ENCODE measurements at places on chromosomes 7 and 10.

GRCh38 chr10:80411267-80411668 is 2.9 kb downstream of the PRXL2A start:
- no peak for DNase-seq

- no peak for DNase-seq
Measured at GRCh38 chr7:116724560-116725231, 52.7 kb downstream of the MET start.

- DNase-seq = no peak
Measured at GRCh38 chr10:77498210-77498609, 139.4 kb downstream of the KCNMA1 start.

GRCh38 chr7:35528381-35528977 is 166.5 kb downstream of the HERPUD2 start:
- no peak for DNase-seq

- no peak for DNase-seq
Measured at GRCh38 chr7:30285067-30285535, 704 bp downstream of the ZNRF2 start.

DNA sequence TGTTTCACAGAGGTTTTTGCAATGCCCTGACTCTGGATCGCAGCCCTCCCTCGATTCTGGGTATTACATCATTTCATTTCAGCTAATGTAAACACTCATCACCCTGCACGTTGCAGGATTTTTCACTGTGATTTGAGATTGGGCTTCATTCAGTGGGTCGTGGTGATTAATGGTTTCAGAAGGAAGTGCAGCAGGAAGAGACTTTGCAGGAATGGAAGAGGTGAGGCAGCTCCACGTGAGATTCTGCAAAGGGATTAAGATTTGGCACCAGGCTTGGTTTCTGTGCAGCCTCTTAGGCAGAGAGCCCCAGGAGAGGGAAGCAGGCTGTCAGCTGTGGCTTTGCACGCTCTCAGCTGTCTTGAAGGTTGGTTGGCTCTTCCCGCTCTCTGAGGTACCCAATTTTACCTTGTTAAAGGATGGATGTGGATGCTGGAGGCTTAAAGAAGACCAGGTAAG is 95.2 kb downstream of the PLCE1 start:
- no peak for DNase-seq

DNA sequence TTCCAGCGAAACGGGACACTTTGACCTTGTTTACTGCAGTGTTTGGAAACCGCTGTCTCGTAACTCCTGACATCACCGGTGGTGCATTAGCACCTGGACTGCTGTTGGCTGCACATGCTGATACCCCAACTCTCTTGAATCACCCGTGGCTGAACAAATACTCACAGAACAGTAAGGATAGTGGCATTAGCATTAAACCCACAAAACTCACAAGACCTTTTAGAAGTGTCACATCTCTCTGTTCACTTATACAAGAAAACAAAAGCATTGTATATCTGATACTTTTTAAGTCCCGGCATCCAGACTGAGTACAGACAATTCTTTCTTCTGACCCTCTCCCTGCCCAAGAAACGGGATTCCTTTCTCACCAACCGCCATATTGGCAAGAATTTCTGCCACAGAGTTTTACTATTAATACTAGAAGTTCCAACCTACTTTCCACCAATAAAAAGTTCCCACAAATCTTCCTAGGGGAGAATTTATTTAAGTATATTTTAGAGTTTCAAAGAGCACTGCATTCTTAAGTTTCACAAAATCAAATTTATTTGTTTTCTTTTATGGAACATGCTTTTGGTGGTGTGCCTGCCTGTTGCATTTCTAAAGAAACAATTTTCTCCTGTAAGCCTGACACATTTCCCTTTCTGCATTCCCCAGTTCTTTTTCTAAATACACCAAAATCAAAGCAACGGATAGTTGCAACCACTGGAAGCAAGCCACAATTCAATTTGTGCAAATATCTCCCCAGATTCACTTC is 208.4 kb upstream of the KLF14 start:
- no peak for DNase-seq

GRCh38 chr10:84205049-84205852 is 10.9 kb downstream of the CDHR1 start:
- DNase-seq = peak; percentile 80

GRCh38 chr10:101207026-101207425 is 22.2 kb downstream of the LBX1 start:
- no peak for DNase-seq

DNA sequence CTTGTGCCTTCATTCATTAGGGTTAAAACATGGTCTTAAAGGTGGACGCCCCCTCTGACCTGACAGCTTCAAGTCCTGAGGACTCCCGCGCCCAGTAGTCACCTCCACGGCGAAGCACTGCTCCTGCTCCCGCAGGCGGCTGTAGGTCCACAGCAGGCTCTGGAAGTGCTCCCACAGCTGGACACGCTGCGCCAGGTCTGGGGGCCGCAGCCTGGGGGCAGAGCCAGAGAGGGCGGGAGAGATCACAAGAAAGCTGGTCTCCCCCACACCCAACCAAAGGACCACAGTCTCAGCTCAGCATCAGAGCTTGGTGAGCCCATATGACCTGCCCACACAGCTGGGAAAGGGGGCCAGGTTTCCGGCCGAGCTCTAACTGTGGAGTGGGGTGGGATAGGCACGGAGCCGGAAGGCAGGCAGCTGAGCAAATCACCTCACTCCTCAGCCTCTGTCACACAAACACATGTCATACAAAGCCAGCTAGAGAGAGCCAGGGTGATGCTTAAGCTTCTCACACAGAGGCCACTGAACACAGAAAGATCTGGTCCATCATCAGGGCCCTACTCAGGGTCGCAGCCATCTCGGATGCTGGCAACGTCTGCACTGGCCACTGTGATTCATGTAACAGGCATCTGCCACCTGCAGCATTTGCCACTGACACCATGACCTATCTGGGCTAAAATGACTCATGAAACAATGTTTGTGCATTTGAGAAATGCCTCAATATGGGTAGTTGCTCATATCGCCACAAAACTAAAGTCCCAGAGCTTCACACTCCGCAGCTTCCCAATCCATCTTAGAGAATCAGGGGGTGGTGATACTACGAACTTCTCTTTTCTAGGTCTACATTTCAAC is 12.6 kb downstream of the HPS1 start:
- no peak for DNase-seq

DNA sequence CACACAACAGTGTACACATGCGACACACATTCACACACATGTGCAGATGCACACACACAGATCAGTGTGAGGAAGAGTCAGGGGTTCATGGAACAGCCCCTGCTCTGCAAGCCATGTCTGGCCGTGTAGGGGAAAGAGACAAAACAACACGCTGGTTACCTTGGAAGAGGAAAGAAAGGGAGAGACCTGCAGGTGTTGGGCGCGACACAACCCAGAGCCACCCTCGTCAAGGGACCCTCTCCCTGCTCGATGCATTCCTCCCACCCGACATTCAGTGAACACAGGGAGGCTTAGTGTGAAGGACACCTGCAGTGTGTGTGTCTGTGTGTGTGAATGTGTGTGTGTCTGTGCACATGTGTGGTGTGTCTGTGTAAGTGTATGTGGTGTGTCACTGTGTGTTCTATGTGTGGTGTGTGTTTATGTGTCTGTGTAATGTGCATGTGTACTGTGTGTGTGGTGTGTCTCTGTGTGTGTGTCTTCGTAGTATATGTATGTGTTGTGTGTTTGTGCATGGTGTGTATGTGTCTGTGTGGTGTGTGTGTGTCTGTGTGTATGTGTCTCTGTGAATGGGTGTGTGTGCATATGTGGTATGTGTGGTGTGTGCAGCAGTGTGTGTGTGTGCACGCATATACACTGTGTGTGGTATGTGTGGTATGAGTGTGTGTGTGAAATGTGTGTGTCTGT is 69.5 kb upstream of the PITRM1 start:
- DNase-seq = no peak

DNA sequence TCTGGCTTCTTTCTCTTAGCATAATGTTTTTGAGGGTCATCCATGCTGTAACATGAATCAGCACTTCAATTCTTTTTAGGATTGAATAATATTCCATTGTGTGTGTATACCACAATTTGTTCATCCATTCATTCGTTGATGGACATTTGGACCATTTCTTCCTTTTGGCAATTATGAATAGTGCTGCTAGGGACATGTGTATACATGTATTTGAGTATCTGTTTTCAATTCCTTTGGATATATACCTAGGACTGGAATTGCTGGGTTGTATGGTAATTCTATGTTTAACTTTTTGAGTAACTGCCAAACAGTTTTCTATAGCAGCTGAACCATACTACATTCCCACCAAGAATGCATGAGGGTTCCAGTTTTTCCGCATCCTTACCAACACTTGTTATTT is 39.2 kb downstream of the GBF1 start:
- no peak for DNase-seq

DNA sequence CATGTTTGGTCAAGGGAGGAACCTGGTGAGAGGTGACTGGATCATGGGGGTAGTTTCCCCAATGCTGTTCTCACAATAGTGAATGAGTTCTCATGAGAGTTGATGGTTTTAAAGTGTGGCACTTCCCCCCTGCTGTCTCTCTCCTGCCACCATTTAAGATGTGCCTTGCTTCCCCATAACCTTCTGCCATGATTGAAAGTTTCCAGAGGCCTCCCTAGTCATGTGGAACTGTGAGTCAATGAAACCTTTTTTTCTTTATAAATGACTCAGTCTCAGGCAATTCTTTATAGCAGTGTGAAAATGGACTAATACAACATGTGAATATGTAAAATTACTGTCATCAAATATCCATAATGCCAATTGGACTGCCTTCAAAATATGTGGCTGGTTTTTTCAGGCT is 165.5 kb upstream of the TARP start:
- DNase-seq = peak; percentile 1

- peak; percentile 17 for DNase-seq
Measured at GRCh38 chr7:54827734-54828133, 68.7 kb upstream of the SEC61G start.

GRCh38 chr7:157470701-157471131 is 133.9 kb downstream of the DNAJB6 start:
- no peak for DNase-seq

DNA sequence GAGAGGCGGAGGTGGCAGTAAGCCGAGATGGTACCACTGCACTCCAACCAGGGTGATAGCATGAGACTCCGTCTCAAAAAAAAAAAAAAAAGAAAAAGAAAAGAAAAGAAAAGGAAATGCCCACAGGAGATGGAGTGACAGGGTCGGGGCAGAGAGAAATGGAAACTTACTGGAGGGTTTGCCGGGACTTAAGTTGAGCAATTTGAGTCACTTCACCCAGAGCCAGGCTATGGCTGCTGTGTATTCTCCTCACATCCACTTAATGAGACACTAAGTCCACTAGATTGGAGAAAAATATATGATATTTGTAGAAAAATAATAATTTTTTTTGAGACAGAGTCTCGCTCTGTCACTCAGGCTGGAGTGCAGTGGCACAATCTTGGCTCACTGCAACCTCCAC is 4.6 kb upstream of the PFKFB3 start:
- DNase-seq = peak; percentile 38

GRCh38 chr7:15889507-15889906 is 203.0 kb upstream of the MEOX2 start:
- peak; percentile 46 for DNase-seq

- peak; percentile 86 for DNase-seq
Measured at GRCh38 chr7:116630932-116631671, 40.9 kb upstream of the MET start.

DNA sequence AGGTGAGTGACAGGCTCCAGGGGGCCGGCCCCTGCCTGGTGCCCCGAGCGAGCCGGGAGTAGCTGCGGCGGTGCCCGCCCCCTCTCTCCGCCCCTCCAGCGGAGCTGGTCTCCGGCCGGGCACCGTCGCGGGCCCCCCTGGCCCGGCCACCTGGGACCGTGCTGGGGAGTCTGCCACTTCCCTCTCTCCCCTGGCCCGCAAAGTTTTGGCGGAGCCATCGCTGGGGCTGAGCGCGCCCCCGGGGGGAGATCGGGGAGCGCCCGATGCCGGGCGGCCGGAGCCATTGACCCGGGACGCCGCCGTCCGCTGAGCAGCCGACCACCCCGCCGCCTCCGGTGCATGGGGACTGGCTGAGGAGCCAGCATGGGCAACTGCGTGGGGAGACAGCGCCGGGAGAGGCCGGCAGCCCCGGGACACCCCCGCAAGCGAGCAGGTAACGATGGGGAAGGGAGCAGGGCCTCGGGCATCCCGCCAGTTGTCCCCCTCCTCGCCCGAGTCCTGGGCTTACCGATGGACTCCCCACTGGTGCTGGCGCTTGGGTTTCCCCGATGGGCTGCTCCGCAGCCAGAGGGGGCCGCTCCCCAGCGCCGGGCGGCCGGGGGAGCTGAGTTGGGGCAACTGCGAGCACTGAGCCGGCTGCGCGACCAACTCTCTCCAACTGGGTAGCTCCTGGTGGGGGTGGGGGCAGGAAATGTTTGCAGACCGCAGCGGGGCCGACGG is at the start of gene UBTD1:
TSS of gene UBTD1 (plus strand) at position 84 of the 720 bp plus-strand sequence. CDS start at position 364, 280 bp downstream.
- no peak for DNase-seq

GRCh38 chr7:105682341-105683060 is 101.2 kb upstream of the EFCAB10 start:
- no peak for DNase-seq

GRCh38 chr7:100127866-100128636 is 1.3 kb downstream of the MBLAC1 start:
- no peak for DNase-seq

DNA sequence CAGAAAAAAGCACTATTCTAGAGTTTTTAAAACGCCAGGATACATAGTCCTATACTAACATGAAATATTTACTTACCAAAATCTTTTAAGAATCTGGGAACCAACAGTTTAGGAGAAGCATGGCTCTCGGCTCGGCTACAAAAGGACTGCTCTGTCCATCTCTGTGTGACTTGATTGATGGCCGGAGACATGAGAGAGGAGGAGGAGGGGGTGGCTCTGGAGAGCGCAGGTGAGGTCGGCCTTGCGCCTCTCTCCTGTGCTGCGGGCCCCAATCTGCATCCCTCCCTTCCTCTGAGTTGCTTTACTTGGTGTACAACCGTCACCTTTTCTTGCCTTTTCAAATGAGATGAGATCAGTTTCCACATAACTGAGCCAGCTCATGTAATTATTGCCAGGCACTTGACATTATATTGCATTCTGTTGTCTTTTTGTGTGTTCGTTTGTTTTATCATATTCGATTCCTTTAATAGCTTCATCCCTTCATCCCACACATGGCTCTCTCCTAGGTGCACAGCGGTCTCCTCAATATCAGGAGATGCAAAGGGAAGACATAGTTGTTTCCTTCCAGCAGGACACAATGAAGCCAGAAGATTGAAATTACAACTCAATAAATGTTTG is 87.8 kb upstream of the KLF6 start:
- no peak for DNase-seq

DNA sequence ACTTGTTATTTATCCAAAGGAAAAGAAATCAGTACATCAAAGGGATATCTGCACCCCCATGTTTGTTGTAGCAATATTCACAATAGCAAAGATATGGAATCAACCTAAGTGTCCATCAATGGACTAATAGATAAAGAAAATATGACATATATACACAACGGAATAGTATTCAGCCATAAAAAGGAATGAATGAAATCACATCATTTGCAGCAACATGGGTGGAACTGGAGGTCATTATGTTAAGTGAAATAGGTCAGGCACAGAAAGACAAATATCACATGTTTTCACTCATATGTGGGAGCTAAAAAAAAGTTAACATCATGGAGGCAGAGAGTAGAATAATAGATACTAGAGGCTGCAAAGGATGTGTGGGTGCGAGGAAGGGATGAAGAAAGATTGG is 25.0 kb upstream of the KAT6B start:
- no peak for DNase-seq

- DNase-seq = no peak
Measured at GRCh38 chr10:43820663-43821062, 172.0 kb upstream of the ZNF32 start.

GRCh38 chr10:69636273-69636575 is 6.2 kb downstream of the FAM241B start:
- DNase-seq = no peak

- DNase-seq = peak; percentile 94
Measured at GRCh38 chr7:50357426-50357825, 52.9 kb downstream of the IKZF1 start.

- no peak for DNase-seq
Measured at GRCh38 chr10:23060918-23061317, 34.5 kb upstream of the MSRB2 start.

Measured in inflammatory macrophage treated with lipopolysaccharide for 1 hour (primary cell).